GOT3 (cell line): ENCODE measurements at places on chromosomes 2 and 18.

DNA sequence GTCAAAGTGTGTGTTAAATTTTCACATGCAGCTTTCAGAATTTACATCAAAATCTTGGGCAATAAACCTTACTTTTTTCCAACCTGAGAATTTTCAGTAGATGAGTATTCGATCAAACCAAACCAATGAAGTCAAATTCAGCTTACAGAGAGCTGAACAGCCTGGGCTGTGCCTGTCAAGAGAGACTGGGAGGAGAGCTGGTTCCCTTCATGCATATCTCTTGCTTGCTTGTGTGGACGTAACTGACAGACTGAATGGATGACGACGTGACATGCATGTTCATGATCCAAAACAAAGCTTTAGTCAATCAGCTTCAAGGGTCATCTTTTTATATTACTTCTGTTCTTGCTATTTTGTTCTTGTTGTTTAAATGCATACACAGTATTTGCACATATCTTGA is 145.2 kb downstream of the GALNT3 start:
- no peak for DNase-seq

GRCh38 chr2:99926986-99927385 is 215.4 kb downstream of the AFF3 start:
- no peak for DNase-seq

DNA sequence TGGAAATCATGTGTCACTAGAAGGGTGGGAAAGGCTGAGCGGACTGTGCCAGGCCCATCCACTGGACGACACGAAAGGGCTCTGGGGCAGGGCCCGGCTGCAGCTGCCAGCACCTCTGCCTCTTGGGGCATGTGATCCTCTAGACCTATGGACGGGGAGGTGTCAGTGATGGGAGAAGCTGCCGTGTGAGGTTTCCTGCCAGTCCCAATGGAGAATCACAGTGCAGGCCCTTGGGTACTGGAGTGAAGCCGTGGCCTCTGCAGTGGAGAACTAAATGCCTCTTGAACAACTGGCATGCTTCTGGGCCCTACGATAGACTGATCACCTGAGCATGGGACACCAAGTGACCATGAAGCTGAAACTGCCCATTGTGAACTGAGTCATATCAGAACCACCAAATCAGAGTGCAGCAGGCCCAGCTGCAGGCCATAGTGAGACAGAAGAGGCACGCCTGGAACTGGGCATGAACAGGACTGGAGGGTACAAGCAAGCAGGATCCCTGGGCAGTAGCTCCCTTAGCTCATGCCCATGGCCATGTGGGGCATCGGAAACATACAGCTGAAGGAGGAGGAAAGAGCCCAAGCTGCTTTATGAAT is 18.8 kb upstream of the RHOB start:
- DNase-seq = no peak

- DNase-seq = no peak
Observed at GRCh38 chr18:10495936-10496335, 29.9 kb upstream of the NAPG start.

GRCh38 chr2:238159071-238159539 is 335 bp downstream of the ERFE start:
- no peak for DNase-seq

DNA sequence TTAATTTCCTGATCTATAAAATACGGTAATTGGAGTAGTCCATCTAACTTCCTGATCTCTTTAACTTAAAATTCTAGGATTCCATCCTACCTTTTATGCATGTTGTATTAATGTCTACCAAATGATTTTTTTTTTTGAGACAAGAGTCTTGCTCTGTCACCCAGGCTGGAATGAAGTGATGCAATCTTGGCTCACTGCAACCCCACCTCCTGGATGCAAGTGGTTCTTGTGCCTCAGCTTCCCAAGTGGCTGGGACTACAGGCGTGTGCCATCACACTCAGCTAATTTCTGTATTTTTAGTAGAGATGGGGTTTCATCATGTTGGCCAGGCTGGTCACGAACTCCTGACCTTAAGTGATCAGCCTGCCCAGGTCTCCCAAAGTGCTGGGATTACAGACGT is 47.8 kb downstream of the CFAP36 start:
- no peak for DNase-seq

GRCh38 chr18:55448420-55448819 is 139.6 kb downstream of the TCF4 start:
- DNase-seq = no peak

DNA sequence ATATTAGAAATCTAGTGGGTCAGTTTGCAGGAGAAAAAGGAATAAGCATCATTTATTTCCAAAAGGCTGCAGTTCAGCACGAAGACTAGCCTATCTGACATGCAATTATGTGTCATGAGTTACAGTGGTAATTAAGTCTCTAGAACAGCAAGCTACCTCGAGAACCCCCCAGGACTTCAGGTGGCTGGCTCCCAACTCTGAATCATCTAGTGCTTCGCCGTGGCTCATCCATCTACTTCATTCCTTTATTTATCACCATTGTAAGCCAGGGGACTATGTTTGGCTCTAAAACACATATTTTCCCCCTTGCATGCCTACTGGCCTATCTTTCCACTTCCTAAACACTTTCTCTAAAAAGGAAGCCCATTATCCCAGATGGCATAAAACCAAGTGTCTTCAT is 121.6 kb downstream of the TXNL1 start:
- peak; percentile 13 for DNase-seq
